Hematopoietic multipotent progenitor cell treated with erythropoietin and hydrocortisone succinate and interleukin-3 and kit ligand, for 4 days (in vitro differentiated cells): ENCODE measurements at places on chromosomes 3 and 15.

DNA sequence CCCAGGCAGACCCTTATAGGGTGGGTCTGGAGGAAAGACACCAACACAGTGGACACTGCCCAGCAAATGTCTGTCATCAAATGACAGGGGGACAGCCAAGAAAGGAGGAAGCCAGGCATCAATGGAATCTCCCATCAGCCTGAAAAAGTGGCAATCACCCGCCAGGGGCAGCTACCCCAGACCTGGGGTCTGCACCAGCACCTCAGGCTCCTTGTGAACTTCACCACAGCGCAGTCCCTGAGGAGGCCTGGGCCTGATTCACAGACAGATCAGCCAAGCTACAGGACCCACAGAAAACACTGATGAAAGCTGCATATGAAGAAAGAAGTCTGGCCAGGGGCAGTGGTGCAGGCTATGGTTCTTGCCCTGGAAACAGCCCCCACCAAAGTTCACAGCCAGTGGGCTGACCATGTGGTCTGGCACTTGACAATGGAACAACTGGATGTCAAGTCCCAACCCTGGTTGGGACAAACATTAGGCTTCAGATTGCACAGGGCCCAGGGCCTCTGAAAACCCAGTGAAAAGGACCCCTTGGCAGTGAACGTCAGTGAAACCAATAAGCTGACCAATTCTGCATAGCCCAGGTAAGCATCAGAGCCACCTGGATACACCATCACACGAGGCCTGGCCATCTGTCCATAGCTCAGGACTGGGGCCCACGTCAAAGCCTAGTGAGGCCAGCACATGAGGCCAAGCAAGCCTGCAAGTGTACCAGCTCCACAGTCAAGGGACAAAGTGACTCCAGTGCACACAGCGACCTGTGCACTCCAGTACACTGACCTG is 29.1 kb downstream of the ALS2CL start:
- DNase-seq, result no peak

DNA sequence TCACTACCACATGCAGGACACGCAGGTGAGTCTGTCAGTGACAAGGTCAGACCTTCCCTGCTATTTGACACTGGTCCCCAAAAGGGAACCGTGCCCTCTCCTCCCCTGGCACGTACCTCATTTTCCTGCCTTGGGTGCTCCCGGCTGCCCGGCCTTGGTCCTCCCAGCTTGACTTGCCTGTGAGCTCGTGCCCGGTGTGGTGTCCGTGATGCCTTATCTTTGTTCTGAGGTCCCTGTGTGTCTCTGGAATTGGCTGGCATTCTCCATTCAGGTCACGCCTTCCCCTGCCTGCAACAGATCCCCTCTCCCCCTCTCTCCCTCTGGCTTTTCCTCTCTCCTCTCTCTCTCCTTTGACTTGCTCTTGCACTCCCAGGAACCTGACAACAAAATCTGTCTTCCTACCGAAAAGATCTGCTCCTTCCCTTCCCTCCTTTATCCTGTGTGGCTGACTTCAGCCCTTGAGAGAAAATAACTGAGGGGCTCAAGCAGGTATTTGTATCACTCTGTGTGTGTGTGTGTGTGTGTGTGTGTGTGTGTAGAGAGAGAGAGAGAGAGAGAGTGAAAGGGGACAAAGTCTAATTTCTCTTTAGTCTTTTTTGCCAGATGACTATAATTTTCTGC is at the start of gene MASP1:
Gene MASP1, minus strand, starts transcription at position 226 of the 621 bp plus-strand sequence. Its CDS starts 105 bp downstream, at position 121.
- DNase-seq, result no peak

- DNase-seq, result no peak
Observed at GRCh38 chr3:113153499-113154107, 57.8 kb upstream of the BOC start.

- DNase-seq, result no peak
Observed at GRCh38 chr3:197595470-197596185, 39.9 kb upstream of the BDH1 start.

DNA sequence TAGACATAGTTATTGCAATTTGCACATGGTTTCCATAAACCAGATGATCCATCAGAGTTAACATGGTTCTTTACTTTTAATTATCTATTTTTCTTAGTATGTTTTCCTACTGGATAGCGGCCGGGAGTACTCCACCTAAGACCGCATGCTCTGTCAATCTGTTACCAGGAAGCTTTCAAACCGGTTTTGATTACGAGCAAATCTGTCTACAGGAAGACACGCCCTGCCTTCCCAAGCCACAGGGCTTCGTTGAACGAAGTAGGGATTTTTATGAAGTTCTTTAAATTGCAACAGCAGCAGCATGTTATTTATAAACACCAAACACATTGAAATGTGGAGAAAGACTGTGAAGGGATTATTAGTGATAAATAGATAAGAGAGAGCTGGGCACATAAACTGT is 283.3 kb upstream of the ROBO2 start:
- no peak for DNase-seq

- DNase-seq, result peak; percentile 78
Observed at GRCh38 chr15:43093026-43093425, 12.8 kb downstream of the UBR1 start.

DNA sequence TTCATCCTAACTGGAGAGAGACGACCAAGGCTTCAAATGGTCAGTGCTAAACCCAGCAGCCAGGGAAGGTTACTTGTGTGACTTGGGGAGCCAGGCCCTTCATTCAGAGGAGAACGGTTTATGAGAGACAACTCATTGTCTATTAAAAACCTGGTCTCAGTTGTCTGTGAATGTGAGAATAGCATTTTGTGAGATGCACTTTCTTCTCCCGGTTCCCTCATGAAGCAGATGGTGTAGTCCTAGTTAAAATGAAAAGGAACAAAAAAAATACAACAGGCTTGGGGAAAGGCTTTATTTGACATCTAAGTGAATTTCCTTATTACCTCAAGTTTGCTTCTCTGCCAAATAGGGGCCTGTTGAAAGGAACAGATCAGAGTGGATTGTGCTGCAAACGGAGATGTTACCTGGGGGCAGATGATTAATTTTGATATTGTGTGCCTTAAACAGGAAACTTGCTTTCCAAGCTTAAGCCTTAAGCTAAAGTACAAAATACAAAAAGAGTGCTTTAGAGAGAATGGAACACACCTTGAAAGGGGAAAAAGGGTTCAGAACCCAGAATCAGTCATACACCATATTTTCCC is 202.7 kb upstream of the BHLHE40 start:
- no peak for DNase-seq

GRCh38 chr3:136664771-136665170 is 87.4 kb downstream of the STAG1 start:
- no peak for DNase-seq

GRCh38 chr15:74549816-74550215 is 8.8 kb downstream of the ARID3B start:
- DNase-seq, result peak; percentile 65

- DNase-seq, result no peak
Observed at GRCh38 chr3:197376020-197376419, 77.6 kb upstream of the DLG1 start.

GRCh38 chr3:131702146-131702545 is 199.4 kb upstream of the MRPL3 start:
- no peak for DNase-seq

- no peak for DNase-seq
Observed at GRCh38 chr15:99268431-99268830, 17.1 kb downstream of the LRRC28 start.

- no peak for DNase-seq
Observed at GRCh38 chr15:56247266-56247665, 3.6 kb upstream of the RFX7 start.

- peak; percentile 61 for DNase-seq
Observed at GRCh38 chr3:21920421-21920861, 169.4 kb upstream of the ZNF385D start.

GRCh38 chr15:35477312-35478262 is 68.4 kb downstream of the DPH6 start:
- peak; percentile 34 for DNase-seq

DNA sequence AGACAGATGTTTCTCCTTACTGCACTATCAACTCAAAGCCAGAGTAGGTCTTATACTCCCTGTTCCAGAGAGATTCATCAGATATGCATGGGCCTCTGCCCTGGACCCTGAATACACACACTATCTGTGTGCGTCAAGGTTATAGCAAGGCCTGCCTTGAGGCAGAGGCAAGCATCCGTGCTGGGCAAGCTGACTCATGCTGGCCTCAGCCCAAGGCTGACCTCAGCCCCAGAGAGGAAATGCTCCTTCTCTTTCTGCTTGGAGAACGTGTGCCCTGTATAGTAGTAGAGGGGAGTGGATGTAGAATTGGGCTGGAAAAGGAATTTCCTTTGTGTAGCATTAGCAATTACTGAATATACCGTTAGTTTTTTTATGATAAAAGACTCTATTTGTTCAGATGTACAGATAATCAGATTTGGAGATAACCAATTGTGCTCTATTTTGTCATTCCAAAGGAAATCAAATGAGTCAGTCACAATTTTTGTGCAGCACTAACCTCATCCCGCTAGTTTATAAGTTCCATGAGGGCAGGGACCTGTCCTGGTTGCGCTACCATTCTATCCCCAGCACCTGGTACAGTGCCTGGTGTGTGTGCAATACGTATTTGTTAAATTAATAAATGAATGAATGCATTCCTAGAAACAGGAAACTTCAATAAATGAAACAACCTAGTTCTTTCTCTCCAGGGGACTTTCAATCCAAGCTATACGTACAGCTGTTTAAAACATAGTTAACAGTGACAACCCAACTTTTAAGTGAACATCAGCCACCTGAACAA is 13.3 kb upstream of the PAQR9 start:
- peak; percentile 93 for DNase-seq

GRCh38 chr3:124694486-124694885 is 35.8 kb upstream of the UMPS start:
- no peak for DNase-seq

DNA sequence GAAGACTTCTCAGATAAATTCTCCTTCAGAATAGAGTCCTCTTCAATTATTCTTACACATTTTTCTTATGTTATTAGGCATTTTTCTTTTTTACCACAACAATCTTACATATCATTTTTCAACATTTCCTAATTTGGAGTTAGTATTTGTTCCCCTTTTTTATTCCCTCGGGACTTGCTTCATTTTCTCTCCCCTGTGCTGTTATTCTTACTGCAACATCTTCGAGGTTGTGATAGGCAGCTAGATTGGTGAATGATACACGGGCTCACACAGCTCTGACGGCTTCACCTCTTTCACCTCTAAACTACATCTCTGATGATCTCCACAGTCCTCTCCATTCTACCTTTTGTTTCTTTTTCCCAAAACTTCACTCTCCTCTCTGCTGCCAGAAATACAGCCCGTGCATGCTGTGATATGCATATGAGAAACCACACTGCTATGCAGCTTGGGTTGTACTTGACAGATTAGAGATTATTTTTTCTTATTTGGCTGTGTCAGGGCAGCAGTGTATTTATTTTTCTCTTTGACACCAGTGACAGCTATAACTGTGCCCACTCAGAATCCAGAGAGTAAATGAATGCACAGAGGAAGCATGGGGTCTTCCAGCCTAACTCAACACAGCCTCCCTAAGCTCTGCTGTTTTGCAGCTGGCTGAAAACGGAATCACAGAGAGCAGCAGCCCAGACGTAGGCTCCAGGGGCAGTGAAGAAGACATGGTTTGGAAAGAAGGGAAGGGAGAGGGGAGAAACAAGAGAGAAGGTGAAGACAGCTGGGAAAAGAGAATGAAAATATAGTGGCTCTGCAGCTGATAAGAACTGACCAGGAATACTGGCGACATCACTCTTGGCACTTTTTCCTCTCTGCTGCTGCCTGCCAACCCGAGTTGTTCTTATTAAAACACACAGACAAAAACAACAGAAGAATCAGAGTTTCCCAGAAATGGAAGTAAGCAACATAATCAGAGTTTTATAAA is 61.8 kb downstream of the SLC9A9 start:
- DNase-seq, result peak; percentile 15
